Stimulated activated naive CD8-positive, alpha-beta T cell treated with anti-CD3 and anti-CD28 coated beads, Interleukin-15, Interleukin-2, amounts not matched to agents 100 U/mL and 50 U/mL, for 24 hours (primary cell): ENCODE measurements at places on chromosomes 7 and 10.
A peak's percentile ranks its signal among the peaks of the same experiment; 100 is the strongest.

DNA sequence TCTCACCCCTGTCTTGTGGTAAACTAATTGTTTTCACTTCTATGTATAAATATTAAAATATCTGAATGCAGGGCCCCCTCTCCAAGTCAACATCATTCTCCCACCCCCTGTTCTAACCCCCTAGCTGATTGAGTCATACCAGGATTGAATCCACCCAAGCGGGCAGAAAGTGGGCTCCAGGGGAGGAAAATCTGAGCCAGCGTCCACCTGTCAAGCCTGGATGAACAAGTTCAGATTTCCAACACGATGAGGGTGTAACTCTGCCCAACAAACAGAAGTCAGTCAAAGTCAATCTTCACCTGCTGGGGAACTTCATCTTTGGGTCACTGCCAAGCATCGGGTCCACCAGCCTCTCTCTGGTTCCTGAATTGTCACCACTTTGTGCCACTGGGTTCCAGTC is 162.9 kb upstream of the CELF2 start:
- no peak for DNase-seq

DNA sequence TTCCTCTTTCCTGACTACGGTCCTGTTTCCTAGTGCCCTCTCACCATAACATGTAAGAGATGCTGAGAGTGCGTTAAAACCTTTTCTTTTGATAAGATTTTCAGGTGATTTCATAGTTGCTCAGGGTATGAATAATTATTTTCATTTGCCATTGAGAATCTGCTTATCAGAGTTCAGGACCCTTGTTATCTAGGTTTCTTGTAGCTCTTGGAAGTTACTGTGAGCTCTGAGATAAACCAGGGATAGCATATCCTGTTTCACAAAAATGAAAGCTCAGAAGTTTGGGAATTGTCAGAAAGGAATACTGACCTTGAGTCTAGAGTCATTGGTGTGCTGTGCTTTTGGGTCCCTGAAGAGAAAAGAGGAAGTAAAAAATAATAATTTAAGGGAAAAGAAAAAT is 76.8 kb upstream of the PRKG1 start:
- DNase-seq = no peak

DNA sequence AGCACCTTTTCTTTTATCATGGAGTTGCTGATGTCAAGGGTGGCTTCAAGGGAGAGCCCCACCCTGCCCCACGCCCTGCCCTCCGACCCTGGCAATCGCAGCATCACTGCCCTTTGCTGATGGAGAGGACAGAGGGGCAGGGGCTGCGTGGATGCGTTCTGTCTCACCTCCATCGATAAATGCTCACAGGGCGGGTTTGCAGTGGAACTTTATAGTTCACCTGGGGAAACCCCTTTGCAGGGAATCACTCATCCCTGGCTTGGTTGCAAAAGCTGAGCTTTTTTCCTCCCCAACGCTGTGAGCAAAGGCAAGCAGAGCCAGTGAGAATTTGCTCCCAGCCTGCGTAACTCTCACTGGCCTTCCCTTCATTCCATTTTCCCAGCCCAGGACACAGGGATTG is 176.8 kb downstream of the WDR37 start:
- DNase-seq = no peak

GRCh38 chr10:96967847-96968246 is 135.7 kb downstream of the LCOR start:
- no peak for DNase-seq

DNA sequence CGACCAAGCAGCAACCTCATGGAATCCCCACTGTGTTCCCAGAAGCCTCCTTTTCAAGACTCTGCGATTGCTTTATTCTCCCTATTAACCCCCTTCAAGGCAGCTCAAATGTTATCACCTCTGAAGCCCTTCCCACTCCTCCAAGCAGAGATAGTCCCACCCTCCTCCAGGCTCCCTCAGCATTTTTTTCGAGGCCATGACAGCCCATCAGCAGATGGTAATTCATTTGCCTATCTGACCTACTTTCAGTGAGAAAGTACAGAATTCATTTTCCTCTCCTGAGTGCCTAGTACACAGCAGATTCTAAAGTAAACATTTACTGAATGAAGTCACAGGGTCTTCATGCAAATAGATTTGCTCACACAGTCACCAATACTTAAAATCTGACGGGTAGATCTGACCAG is 47.8 kb downstream of the HERPUD2 start:
- DNase-seq = no peak

GRCh38 chr10:33365871-33366411 is 31.5 kb upstream of the NRP1 start:
- DNase-seq = peak; percentile 16

- DNase-seq = no peak
These were observed 28.4 kb upstream of the CDK13 start for GRCh38 chr7:39921506-39922175.

GRCh38 chr7:16315280-16315679 is 106.1 kb downstream of the CRPPA start:
- no peak for DNase-seq

- DNase-seq = no peak
These were observed 218.8 kb downstream of the EBF3 start for GRCh38 chr10:129745186-129745750.

GRCh38 chr7:45717537-45718235 is 143.5 kb downstream of the ADCY1 start:
- no peak for DNase-seq

DNA sequence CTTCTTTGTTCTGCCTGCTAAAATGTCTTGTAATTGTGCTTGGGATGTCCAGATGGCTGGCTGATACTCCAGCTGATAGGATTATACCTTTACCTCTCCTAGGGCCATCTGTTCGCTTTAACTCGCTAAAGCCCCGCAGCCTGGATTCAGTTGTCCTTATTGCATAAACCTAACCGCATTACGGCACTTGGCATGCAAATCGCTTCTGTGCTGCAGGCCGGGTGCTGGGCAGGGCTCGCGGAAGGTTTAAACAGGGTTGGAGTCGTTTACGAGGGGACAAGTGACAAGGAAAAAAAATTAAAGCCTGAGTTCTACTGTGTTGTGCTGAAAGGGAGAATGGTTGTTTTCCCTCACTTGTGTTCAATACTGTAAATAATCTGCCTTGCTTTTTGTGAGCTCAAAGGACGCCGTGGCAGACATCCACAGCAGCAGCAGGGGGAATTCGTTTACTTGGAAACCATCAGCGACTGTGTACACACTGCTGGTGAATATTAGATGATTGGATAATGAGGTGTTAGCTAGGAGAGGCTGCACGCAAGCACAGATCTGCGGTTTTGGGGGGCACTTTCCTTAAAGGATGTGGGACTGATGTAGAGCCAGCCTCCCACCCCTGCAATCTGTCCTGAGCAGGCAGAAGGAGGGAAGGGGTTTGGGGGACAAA is 93.0 kb downstream of the EBF3 start:
- DNase-seq = no peak

- DNase-seq = no peak
These were observed 44.5 kb upstream of the COL13A1 start for GRCh38 chr10:69757206-69757552.

GRCh38 chr10:58952162-58952601 is 224.3 kb upstream of the PHYHIPL start:
- DNase-seq = no peak

GRCh38 chr7:112059675-112060074 is 146.5 kb downstream of the DOCK4 start:
- DNase-seq = no peak

- DNase-seq = no peak
These were observed 42.7 kb downstream of the FAM107B start for GRCh38 chr10:14731875-14732512.

DNA sequence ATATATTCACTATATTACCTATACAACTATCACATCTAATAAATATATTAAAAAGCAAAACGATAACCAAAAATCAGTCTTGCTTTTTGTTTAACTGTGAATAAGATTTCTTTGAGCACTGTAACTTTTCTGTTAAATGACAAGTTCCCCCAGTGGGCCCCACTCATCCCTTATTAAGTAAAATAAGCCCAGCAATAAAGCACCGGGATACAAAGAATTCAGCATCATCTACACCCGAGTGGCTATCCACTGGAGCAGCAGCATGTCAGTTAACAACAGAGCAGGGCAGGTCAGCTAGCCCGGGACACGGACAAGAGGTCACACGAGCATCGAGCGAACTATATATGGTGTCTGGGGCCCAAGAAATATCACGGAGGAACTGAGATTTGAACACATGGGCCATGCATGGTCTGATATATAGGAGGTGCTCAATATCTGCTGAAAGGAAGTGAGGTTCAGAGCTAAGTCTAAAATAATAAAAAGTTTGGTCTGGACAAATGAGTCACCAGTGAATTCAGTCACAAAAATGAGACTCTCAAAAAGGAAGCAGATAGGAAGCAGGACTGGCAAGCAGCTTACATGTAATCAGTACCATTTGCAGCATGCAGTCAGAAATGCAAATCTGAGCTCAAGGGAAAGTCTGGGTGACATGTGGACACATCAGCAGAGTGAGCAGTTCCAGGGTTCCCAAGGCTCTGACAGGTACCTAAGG is 4.1 kb downstream of the ERCC6 start:
- DNase-seq = no peak

DNA sequence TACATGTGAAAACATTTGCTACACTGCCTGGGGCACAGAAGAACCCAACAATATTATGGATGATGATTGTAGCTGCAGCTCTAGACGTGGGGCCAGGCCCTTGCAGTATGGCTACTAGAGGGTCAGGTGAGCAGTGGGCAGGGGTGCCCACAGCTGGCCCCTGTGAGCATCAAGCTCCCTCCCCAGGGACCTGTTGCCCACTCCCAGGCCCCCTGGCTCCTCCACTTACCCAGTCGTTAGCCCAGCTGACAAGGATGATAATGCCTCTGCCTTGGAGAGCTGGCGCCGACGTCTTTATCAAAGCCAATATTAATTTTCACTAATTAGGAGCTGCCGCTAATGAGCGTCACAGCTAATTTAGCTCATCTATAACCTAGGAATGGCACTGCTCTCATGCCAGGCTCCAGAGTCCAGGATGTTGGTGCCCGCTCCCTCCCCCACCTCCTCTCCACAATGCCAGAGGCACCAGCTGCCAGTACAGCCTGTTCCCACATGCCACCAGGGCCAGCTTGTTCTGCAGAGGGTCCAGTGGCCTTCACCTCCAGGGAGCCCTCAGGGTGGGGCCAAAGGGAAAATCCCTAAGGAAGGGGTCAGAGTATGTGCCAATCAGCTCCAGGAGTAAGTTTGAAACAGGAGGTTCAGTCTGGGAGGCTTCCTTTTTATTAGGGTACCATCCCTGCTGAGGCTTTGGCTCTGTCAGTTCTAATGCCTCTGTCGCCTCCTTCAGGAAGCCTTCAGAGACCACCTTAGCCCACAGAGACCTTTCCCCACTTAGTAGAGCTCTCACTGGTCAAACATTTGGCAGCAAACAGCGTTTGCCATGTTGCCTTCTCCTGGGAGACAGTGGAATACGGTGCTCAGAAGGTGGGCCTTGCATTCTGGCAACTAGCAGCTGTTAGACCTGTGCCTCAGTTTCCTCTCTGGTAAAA is 77.2 kb downstream of the CDH23 start:
- no peak for DNase-seq

DNA sequence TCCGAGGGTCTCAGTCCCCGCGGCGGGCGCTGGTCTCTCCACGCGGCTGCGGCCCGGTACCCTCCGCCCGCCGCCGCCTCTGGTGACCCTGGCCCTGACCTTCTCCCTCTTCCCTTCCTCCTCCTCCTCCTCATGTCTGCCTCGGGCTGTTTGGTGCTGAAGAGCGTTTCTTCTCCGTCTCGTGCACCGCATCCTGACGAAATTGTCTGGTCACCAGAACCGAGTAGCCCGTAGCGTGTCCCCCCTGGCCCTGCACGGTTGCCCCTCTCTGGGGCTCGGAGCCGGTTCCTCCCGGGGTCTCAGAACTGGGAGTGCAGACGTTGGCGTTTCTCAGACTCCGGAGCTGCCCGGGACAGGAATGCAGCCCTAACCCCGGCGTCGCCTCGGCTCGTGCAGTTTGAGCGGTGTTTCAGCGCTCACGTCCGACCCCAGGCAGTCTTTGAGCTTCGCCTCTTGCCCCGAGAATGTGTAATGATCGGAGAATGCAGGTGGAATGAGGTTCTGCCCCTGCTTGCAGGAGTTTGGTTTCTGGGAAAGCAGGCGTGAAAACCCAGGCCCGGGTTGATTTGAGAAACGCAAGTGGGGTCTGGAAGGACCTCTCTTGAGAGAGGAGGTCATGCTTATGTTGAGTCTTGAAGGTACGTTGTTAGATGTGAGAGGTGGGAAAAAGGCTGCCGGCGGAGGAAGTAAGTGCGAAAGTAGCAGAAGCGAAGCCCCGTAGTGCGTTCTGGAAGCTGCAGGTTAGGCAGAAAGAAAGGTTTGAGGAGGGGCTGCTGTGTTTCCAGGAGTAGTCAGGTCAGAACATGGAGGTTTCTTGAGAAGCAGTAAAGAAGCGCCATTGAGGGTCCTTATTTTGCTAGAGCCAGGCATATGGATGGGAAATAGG is 743 bp downstream of the RBM17 start:
- peak; percentile 24 for DNase-seq

GRCh38 chr10:6813306-6813705 is 233.2 kb upstream of the PRKCQ start:
- DNase-seq = no peak

- no peak for DNase-seq
These were observed 762.0 kb downstream of the SORCS1 start for GRCh38 chr10:106402458-106402857.

GRCh38 chr7:90736968-90737939 is 141.1 kb downstream of the CDK14 start:
- DNase-seq = peak; percentile 14

- no peak for DNase-seq
These were observed 3.4 kb upstream of the FIS1 start for GRCh38 chr7:101248276-101248675.

DNA sequence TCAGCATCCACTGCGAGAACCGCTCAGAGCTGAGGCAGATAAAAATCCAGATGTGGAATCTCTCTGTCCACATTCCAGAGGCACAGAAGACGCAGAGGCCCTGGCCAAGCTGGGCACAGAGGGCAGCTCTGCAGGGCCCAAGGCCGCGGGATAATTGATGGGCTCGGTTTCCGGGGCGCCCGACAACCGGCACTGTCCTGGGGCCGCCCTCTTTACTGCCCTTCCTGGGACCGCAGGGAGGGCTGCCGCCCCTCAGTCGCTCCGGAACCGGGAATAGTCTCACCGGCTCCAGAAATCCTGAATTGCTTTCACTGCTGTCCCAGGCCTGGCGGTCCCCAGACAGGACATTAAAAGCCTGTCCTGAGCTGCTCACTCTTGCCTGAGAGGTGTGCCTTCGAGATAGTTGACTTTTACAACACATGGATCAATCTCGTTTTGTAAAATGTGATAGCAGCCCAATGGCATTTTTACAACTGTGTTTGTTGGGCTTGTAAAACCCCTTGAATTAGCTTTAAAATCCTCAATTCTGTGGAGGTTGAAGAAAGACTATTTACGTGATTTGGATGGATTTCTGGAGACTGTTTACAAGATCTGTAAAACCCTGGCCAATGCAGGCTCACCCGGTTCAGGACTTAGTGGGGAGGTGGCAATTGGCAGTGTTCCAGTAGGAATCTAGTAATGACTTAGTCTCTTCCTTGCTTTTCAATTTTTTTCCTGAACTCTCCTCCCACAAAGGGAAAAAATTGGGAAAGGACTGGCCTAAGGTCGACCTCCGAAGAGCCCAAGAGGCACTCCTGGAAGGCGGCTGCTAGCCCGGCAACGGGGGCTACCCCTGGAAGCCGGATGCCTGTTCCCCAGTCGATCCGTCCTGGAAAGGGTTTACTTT is 1.4 kb upstream of the HOXA6 start:
- DNase-seq = no peak

- no peak for DNase-seq
These were observed 74.9 kb downstream of the LARP4B start for GRCh38 chr10:856416-857157.
